ENCODE measurements at places on chromosomes 12 and 14.

GRCh38 chr14:62645649-62646048 lies 399.6 kb downstream of the KCNH5 start:
- DNase-seq = no peak

GRCh38 chr12:69389831-69390230 lies 30.3 kb downstream of the YEATS4 start:
- DNase-seq = no peak

GRCh38 chr12:95066091-95066855 lies 7.1 kb downstream of the NR2C1 start:
- DNase-seq = no peak

DNA sequence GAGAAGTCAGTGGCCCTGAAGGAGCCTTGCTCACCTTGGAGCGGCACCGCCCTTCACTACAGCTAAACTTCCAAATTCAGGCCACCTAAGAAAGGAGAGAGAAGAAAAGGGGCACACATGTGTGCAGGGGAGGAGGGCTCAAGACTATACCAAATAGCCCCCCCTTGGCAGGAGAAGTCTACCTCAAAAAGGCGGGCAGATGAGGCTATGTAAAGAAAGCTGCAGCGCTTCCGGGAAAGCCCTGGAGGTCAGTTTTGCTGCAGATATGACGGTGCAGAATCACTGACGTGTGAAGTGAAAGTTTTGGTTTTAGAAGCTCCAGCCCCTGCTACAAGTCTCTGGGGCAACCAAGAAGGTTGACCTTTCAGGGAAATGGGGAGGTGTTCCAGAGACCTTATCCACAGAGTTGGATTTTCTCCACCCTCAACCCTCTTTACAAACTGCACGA lies 48.2 kb upstream of the PNMA1 start:
- no peak for DNase-seq

DNA sequence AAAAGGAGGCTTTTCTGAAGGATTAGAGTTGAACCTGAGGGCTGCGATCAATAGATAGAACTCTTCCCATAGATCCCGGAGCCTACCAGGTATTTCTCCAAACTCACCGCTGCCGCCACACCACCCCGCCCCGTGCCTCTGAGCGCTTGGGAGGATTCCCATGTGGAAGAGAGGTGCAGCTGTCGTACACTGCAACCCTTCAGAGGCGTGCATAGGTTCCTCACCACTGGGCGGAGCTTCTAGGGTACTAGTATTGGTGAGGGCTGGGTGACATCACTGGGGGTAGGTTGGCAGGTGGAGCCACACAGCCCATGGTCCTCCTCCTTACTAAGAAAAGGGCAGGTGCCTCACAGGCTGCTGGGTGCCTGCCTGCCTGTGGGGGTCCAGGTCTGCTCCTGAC lies 127.0 kb downstream of the TSPAN9 start:
- DNase-seq = no peak

GRCh38 chr14:31326111-31326510 lies 94.2 kb downstream of the HEATR5A start:
- DNase-seq = no peak

- no peak for DNase-seq
Observed at GRCh38 chr12:109109746-109110350, 6.5 kb upstream of the ACACB start.
